ENCODE measurements at places on chromosomes 13 and 19.

GRCh38 chr13:89267734-89268133 is 1596.6 kb downstream of the SLITRK5 start:
- no peaks in the 10 kb centered on the region for H3K27me3 ChIP-seq
- DNase-seq: no peak
- no peak overlapping the region for H3K27ac ChIP-seq
- H3K4me3 ChIP-seq: no peak overlapping the region
- H3K4me1 ChIP-seq: no peaks in the 10 kb centered on the region

DNA sequence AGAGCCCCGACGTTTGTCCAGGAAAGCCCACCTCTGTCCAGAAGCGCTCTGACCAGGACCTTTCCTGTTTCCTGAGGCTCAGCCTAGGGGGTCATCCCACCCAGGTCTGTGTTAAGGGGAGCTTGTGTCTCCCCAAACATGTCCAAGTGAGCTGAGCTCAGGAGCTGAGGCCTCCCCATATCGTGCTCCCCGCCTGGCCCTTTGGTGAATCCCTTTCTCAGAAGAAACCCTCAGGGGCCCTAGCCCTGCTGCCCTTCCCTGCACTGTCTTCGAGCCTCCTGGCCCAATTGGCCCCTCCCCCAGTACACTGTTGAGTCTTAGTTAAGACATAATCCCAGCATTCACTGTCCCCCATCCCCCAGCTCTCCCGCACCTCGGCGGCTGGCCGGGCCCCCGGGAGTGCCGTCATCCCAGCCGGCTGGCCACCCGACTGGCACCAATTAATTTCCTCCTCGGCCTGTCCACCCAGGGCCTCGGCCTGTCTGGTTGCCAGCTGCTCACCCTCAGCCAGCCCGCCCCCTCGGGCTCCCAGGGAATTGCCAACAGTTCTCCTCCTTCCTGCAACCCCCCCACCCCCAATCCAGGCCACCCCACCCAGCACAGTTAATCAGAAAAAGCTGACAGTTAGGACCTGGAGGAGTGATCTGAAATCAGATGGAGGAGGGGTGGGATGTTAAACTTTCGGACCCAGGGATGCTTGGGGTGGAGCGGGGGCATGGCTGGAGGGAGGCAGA is 13.6 kb downstream of the IER2 start:
- peak overlapping the region; percentile 61 for H3K4me3 ChIP-seq
- H3K27ac ChIP-seq: peak overlapping the region; percentile 86
- peak; percentile 93 for DNase-seq
- no peaks in the 10 kb centered on the region for H3K36me3 ChIP-seq
- no peaks in the 10 kb centered on the region for H3K27me3 ChIP-seq

DNA sequence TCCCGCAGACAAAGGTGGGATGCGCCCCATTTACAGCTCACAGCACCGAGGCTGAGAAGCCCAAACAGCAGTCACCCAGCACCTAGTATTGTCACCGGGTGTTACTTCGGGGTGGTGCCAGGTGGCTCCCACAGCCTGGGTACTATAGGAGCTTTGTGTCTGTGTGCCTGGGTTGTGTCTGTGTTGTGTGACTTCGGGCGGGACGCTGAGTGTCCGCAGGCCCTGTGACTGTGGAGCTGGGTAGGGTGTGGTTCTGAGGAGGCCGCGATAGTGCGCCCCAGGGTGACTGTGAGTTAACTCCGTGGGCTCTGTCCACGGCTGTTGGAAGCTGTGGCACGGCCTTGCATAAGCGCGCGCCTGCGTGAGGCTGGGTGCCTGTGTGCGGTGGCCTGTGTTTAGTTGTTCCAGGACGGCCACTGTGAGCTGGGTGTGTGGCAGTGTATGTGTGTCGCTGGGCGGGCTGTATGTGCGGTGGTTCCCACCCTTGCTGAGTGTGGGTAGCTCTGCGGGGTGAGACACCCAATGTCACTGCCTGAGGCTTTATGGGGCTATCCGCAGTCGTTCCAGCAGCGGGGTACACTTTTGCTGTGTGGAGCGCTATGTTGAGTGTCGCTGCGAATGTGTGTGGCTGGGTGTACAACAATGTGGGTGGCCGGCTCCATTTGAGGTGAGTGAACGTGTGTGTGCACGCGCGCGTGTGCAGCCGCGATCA is 559 bp upstream of the SSBP4 start:
- peak overlapping the region; percentile 81 for H3K4me3 ChIP-seq
- no peaks in the 10 kb centered on the region for H3K27me3 ChIP-seq
- peaks cover 57% of the 10 kb centered on the region for H3K4me1 ChIP-seq
- DNase-seq: peak; percentile 87

GRCh38 chr19:47541518-47541917 is 26.7 kb upstream of the NAPA start:
- H3K36me3 ChIP-seq: no peaks in the 10 kb centered on the region
- H3K27me3 ChIP-seq: peaks cover 7% of the 10 kb centered on the region
- H3K4me1 ChIP-seq: no peaks in the 10 kb centered on the region
- H3K4me3 ChIP-seq: no peak overlapping the region
- H3K27ac ChIP-seq: peak overlapping the region; percentile 27
- no peak for DNase-seq

DNA sequence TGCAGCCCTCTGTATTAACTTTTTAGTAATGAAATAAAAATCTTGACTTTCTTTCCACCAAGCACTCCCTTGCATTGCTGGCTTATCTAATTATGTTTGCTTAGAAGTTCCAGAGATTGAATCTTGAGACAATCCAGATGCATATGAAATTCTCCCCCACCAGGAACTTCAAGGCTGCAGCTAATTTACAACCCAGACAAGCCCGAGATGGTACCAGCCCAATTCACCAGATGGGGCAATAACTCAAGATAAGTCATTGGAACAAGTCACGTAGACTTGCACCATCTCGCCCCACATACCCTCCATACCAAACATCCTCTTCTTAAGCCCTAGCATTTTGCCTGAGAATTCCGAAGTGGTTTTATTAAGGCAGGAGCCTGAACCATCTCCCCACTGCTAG is 29.0 kb downstream of the UTP14C start:
- no peaks in the 10 kb centered on the region for H3K27me3 ChIP-seq
- H3K27ac ChIP-seq: no peak overlapping the region
- H3K4me3 ChIP-seq: no peak overlapping the region
- DNase-seq: no peak
- no peaks in the 10 kb centered on the region for H3K36me3 ChIP-seq

DNA sequence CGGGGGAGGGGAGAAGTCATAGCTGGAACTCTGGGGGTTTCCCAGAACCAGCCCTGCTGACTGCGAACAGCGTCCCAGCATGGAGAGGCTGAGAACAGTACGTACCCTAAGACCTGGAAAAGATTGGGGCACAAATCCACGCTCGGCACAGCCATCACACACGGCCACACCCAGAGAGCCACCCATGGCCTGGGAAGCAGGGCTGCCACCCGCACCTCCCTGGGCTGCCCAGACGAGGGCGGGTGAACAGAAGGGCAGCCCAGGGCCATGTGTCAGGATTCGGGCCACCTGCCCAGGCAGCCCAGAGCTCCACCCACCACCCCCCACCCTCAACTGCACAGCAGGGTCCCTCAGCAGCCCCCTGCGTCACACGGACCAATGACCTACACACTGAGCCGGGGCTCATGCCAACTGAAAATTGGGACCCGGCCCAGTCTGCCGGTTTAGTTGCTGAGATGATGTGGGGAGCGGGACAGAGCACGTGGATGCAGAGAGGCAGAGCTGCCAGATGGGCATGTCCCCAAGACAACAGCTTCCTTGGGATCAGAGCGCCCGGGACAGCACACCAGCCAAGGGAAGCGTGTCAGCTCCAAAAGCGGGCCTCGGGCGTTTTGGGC is 8.5 kb downstream of the UBXN6 start:
- DNase-seq: peak; percentile 60
- no peaks in the 10 kb centered on the region for H3K4me1 ChIP-seq
- peaks cover 90% of the 10 kb centered on the region for H3K36me3 ChIP-seq
- H3K4me3 ChIP-seq: no peak overlapping the region
- no peaks in the 10 kb centered on the region for H3K27me3 ChIP-seq
- H3K27ac ChIP-seq: no peak overlapping the region

DNA sequence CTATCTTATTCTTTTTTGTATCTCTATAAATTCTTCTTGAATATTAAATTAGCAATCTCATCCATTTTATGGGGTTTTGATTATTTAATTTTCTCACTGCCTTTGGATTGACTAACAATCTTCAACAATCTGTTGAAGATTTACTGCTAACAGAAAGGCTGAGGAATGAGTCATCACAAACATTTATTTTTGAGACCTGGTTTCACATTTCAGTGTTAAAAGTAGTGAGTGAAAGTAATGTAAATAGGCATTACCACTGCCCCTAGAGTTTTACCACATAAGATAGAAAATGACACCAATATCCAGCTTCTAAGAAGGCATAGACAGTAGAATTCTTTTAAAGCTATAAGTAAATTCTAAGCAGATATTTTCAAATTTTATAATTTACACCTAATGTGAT is 472.8 kb downstream of the OLFM4 start:
- H3K4me1 ChIP-seq: no peaks in the 10 kb centered on the region
- no peak overlapping the region for H3K4me3 ChIP-seq
- H3K27ac ChIP-seq: no peak overlapping the region
- H3K27me3 ChIP-seq: no peaks in the 10 kb centered on the region
- DNase-seq: no peak

DNA sequence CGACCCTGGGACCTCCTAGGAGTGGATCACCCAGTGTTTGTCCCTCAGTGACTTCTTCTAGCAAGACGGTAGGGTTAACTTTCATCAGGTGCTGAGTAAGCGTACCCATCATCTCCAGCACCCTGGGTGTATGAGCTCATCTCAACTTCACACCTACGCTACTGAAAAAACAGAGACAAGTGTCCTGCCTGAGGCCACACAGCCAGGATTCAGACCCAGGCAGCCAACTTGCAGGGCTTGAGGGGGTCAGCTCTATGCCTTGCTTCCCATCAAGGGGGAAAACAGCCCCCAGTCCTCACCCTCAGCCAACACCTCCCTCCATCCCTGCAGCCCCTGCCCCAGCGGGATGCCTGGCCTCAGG is 4.6 kb downstream of the TLE2 start:
- no peaks in the 10 kb centered on the region for H3K4me1 ChIP-seq
- H3K27me3 ChIP-seq: peaks cover 13% of the 10 kb centered on the region
- H3K27ac ChIP-seq: no peak overlapping the region
- peak; percentile 54 for DNase-seq
- no peaks in the 10 kb centered on the region for H3K36me3 ChIP-seq

GRCh38 chr19:45160870-45161737 is at the start of gene NKPD1:
Gene NKPD1 (minus strand): TSS chr19:45160982. CDS start chr19:45160150, 832 bp downstream.
- no peak within 1 kb of the TSS for H3K27ac ChIP-seq
- peaks cover 8% of the 10 kb centered on the region for H3K4me1 ChIP-seq
- no peak within 1 kb of the TSS for H3K4me3 ChIP-seq
- peaks cover 17% of the 10 kb centered on the region for H3K27me3 ChIP-seq
- no peaks in the 10 kb centered on the region for H3K36me3 ChIP-seq
- DNase-seq: peak; percentile 74

- no peaks in the 10 kb centered on the region for H3K36me3 ChIP-seq
- H3K4me3 ChIP-seq: no peak overlapping the region
- peaks cover under 1% of the 10 kb centered on the region for H3K27me3 ChIP-seq
These were observed 6.7 kb upstream of the PLIN4 start for GRCh38 chr19:4524808-4525562.

GRCh38 chr19:45860359-45861259 is 2.3 kb downstream of the SYMPK start:
- H3K27me3 ChIP-seq: peaks cover 24% of the 10 kb centered on the region
- H3K36me3 ChIP-seq: peaks cover 23% of the 10 kb centered on the region
- DNase-seq: no peak
- no peak overlapping the region for H3K4me3 ChIP-seq

DNA sequence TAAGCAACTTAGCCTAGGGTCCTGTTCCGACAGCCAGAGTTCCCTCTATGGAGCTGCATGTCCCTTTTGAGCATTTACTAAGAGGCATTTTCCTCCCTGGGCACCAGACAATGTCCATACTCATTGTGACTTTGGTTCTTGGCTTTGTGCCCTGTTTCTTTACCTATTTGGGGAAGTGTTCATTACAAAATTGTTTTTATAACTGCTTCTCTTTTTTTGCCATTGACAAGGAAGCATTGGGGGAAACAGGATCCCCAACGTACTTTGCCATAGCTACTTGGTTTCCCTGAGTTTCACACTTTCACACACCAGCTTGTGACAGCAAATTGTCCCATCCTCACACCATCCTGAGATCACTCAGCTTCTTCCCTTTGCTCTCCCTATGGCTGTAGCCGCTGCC is 81.1 kb upstream of the SIAH3 start:
- DNase-seq: no peak
- H3K27ac ChIP-seq: no peak overlapping the region
- peaks cover 57% of the 10 kb centered on the region for H3K27me3 ChIP-seq
- H3K4me1 ChIP-seq: no peaks in the 10 kb centered on the region
- no peak overlapping the region for H3K4me3 ChIP-seq
- H3K36me3 ChIP-seq: no peaks in the 10 kb centered on the region

DNA sequence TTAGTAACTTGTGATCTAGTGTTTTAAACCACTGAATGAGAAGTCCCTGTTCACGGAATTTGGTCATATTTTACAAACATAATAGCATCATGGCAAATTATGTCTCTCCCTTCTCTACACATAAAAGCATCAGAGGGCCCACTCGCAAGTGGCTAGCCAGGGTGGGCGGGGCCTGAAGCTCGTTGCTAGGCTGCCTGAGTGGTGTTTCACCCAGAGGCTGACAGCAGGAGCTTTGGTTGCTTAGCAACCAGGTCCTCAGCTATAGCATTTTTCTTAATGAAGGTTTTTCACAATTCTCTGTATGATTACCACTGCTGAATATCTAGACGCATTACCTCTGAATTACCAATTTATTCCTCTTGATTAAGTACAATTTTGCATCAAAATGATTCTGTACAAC is 126.5 kb downstream of the NALCN start:
- H3K4me1 ChIP-seq: peaks cover 25% of the 10 kb centered on the region
- H3K27me3 ChIP-seq: no peaks in the 10 kb centered on the region
- no peaks in the 10 kb centered on the region for H3K36me3 ChIP-seq
- no peak overlapping the region for H3K4me3 ChIP-seq

DNA sequence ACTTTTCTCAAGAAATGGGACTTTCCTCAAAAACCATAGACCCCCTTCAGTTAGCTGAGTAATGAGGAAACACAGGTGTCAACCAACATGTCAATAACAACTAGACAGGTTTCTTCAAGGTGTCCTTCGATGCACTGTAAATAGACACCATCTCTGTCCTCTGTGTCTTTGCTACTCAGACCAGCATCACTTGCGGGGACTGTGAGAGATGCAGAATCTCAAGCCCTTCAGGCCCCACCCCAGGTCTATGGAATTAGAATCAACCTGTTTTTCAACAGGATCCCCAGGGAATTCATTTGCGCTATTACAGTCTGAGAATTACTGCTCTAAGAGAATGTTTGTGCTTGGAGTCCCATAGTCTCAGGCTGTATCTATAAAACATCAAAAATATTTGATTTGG is 469.9 kb downstream of the COG6 start:
- H3K27ac ChIP-seq: no peak overlapping the region
- H3K4me1 ChIP-seq: peaks cover 15% of the 10 kb centered on the region
- H3K27me3 ChIP-seq: no peaks in the 10 kb centered on the region
- no peak for DNase-seq
- no peak overlapping the region for H3K4me3 ChIP-seq

- peaks cover 12% of the 10 kb centered on the region for H3K4me1 ChIP-seq
- H3K36me3 ChIP-seq: peaks cover 10% of the 10 kb centered on the region
- H3K27me3 ChIP-seq: no peaks in the 10 kb centered on the region
- H3K4me3 ChIP-seq: no peak overlapping the region
- H3K27ac ChIP-seq: no peak overlapping the region
These were observed 3.9 kb downstream of the ZNF266 start for GRCh38 chr19:9431475-9431874.

Data from osteoblast (primary cell).